ENCODE measurements at places on chromosomes 4 and X.

GRCh38 chrX:103614999-103615398 lies 7.2 kb downstream of the TCEAL3 start:
- DNase-seq: no peak

GRCh38 chr4:108849611-108850168 lies 86.8 kb upstream of the ETNPPL start:
- DNase-seq: no peak

- DNase-seq: no peak
Observed at GRCh38 chr4:62709618-62710252, 1509.6 kb downstream of the ADGRL3 start.

DNA sequence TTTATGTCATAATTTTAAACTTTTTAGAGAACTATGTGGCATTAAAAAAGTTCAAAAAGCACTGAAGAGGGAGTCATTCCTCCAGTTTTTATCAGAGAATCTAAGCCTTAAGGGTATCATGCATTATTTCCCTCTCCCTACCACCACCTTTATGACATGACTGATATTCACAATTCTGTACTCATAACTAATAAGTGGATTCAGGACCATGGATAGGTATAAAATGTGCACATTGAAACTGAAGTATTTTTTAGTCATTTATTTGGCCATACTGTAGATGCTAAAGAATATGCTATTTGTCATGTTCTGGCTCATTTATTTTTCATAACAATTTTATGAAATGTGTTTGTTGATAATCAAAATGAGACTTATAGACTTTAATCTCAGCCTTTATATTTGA lies 897.5 kb upstream of the AGA start:
- DNase-seq: no peak

GRCh38 chr4:116449764-116450163 lies 635.6 kb downstream of the TRAM1L1 start:
- no peak for DNase-seq

GRCh38 chr4:6324999-6325787 lies 55.5 kb downstream of the WFS1 start:
- no peak for DNase-seq

GRCh38 chrX:19270727-19271126 lies 73.0 kb upstream of the PDHA1 start:
- no peak for DNase-seq

DNA sequence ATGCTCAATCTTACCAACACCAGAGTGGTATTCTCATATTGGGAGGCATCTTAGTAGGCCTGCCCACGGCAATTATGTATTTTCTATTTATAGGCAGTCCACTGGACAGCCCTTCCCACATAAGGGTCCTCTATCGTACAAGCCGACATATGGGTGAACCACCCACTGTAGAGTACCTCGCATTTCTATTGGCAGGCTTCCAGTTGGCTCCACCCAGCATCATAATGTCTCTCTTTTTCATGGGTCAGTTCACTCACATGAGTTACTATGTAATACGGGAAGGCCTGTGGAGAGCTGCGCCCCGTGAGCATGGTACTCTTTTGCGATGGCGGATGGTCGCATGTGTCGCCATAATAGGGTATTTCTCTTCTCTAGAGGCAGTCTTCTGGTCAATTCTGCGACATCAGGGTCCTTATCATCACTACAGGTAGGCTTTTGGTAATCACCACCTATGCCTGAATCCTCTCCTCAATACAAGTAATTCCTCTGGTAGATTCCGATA lies 29.4 kb upstream of the FOXR2 start:
- DNase-seq: no peak

- DNase-seq: no peak
Observed at GRCh38 chr4:152655272-152656129, 24.3 kb downstream of the TMEM154 start.

DNA sequence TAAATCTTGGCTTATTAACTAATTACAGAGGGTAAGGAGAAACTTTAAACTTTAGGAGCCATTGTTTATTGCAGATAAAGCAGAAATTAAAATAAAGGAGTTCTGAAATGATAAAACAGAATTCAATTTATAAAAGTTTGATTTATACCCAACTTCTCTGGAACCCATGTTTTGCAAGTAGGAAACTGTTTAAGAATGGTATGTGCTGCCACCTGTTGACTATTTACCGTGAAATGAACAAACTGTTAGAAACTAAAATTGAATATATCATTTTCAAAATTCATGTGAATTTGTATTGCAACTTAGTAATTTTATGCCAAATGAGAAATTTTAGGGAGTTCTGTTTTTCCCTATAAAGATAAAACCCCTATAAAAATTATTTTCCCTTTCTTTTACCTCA lies 11.0 kb upstream of the TBC1D8B start:
- no peak for DNase-seq

GRCh38 chr4:105495667-105496066 lies 21.8 kb upstream of the PPA2 start:
- DNase-seq: no peak

GRCh38 chr4:114149-114548 lies 10.2 kb upstream of the ZNF718 start:
- DNase-seq: no peak

DNA sequence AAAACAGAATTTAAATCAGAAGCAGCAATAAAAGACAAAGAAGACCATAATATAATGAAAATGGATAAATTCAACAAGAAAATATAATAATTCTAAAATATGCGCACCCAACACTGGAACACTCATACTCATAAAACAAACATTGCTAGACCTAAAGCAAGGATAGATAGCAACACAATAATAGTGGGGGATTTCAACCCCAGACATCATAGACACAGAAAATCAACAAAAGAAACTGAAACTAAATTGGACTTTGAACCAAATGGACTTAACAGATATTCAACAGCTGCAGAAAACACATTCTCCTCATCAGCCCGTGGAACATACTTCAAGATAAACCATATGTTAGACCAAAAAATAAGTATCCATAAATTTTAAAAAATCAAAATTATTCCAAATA lies 1552.6 kb downstream of the C4orf33 start:
- DNase-seq: no peak

GRCh38 chr4:94131212-94131611 lies 76.5 kb upstream of the SMARCAD1 start:
- DNase-seq: no peak

GRCh38 chr4:183478926-183479325 lies 25.9 kb upstream of the ING2 start:
- DNase-seq: no peak

- no peak for DNase-seq
Observed at GRCh38 chr4:184806229-184806550, 19.6 kb downstream of the ACSL1 start.

DNA sequence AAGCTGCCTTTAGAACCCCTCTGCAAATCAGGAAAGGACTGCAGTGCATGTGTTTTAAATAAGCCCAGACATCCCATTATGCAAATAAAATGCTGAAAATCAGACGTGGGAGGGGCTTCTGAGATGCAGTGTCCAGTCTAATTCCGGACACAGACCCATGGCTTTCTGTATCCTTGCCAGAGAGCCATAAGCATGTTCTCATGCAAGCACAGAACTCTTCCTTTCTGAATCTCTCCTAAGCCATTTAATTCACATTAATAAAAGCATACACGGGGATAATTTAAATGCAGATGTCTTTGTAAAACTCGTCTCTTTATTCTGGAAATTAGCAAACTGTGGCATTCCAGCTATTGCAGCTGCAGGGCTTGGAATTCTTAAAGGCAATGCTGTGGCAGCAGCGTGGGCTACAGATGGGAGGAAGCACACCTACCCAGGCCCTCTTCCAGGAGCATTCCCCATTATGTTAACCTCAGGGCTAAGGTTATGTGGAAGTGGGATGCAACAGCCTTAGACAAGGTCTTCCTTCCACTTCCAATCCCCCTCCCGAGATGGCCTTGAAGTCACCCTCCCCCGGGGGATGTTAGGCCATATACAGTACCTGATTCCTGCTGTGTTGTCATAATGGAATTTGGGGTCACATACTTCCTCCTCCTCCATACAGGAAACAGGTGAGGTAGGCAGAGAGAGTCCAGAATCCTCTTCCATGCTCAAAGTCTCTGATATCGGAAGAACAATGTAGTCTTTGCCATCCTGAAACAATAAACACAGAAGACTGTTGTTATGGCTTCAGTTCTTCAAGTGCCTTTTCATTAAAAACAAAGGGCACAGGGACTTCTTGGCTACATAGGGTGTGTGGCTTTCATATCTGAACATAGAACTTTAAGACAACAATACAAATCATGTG lies 38.1 kb downstream of the KDR start:
- DNase-seq: no peak

GRCh38 chr4:72430050-72430449 lies 139.0 kb downstream of the ADAMTS3 start:
- DNase-seq: no peak

DNA sequence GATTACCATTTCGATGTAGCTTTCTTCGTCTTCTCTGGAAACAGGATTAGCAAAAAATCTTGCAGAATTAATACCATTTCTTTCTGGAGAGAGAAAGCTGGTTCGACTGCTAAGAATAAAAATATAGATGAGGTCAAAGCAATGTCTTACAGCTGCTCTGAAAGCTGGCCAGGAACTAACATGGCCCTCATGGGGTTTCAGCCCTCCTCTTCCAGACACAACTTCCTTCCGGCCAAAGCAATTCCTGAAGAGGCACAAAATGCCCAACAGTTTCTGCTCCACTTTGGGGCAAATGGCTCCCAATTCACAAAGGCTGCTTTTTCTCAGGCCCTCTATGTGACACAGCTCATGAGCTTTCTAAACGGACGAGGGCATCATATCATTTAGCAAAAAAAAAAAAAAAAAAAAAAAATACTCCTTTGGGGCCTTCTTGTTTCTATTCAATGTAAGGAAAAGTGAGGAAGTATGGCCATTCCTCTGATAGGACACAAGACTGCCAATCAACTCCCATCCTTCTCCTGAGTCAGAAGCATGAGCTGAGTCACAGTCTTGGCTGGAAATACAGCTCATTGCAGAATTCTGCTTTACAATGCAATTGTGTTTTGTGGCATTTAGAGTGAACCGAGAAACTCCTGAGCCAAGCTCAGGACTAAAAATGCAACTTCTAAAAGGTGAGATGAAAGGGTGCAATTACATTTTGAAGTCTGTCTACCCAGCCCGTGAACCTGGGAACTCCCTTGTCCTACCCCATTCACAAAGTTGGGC lies 42.7 kb upstream of the CTAG2 start:
- no peak for DNase-seq

- DNase-seq: no peak
Observed at GRCh38 chr4:138604556-138604955, 362.4 kb upstream of the SLC7A11 start.

DNA sequence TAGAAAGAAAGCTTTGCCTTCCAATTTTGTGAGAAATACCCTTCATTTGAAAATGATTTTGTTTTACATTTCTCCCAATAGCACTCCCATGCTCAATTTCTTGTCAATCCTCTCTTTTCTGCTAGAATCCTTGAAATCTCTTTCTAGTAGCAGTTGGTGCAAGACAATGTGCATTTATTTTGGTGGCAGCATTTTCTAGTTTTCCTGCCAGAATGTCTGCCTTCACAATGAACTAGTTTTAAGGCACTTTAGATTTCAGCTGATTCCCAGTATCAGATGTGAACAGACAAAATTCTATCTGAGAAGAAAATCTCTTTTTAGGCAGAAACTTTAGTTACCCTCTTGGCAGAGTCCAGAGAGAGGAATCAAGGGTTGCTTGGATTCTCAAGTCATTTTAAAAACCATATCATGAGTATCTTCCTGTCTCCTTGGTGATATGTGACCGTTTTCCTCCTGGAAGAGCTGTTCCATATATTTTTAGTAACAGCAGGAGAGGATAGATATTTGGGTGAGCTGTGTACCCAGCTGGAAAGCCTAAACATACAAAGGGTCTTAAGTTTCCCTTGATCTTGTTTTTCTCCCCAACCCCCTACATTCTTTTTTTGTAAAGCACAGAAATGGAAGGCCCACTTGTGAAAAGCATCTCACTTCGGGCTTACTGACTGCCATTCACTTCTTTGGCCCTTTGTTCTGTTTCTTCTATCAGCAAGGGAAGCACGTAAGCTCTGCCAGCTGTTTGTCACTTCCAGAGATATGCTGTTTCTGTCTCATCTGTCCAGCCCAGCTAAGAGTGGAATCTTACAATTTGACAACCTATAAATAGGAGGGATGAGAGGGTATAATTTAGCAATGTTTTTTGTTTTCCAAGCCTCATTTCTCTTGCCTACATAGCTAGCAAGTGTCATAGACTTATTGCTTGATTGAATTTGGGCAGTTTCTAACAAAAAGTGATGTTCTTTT lies 38.7 kb downstream of the TSPAN7 start:
- DNase-seq: no peak

- DNase-seq: no peak
Observed at GRCh38 chrX:150049647-150050046, 111.4 kb upstream of the EOLA2 start.

GRCh38 chrX:149504226-149504914 lies 736 bp downstream of the IDS start:
- DNase-seq: no peak

DNA sequence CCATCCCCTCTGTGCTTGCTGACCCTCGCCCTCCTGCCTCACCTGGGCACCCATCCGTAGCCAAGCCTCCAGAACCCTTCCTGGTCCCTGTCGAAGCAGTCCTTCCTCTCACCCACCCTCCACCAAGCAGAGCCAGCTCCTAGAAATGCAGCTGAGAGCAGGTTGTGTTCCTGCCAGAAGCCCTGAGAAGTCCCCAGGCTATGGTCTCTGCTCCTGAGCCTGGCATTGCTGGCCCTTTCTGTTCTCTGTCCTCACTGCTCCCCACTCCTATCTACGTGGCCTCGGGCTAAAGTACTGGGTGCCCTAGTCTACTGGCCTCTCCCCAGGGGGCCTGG lies 2.1 kb upstream of the CPZ start:
- DNase-seq: no peak

DNA sequence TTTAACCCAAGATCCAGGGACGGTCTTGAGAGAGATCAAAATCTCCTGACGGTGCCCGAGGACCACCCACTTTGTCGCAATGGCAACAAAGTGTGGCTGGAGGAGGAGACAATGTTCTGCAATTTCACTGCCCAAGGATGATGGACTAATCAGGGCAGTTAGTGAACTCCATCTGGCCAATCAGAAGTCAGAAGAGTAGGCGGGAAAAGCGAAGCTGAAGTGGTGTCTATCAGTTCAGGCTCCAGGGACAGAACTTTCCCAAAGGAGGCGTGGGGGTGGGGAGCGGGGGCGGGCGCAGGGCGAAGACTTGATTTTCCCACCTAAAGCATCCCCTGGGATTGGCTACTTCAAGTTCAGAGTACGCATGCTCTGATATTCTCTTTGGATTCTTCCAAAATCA lies 25.6 kb downstream of the SPACA5B start:
- no peak for DNase-seq

DNA sequence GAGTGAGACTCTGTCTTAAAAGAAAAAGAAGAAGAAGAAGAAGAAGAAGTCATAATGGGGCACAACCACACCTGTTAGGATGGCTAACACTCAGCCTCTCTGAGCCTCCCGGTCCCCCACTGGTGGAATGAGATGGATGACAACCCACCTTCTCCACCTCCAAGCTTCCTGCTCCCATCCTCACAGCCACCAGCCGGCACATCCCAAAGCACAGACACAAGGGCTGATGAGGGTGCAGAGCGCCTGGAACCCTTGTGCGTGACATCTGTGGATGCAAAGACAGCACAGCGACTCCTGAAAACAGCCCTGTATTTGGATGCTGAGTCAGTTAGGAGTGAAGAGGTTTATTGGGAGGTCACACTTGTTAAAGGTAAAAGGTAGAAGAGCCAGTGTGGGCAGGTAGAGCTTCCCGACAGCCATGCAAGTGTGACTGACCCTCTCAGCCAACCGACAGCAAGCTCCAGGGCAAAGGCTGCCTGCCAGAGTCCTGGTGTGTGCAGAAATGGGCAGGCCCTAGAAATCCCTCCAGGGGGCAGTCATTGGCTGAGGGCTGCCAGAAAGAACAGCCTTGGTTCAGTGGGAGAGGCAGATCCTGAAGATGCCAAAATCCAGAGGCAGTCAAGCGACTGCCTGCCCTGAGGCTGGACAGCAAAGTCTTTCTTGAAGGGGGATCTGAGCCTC lies 26.6 kb upstream of the MAN2B2 start:
- DNase-seq: no peak
